H9 (cell line): ENCODE measurements at places on chromosomes 1 and 21. TPM values are rescaled to one million over a fixed set of nuclear protein-coding genes. Genes with fewer than 3 reads are reported as not detected.

- DNase-seq: no peak
Measured at GRCh38 chr21:27244352-27244751, 277.5 kb upstream of the ADAMTS5 start.

GRCh38 chr21:37744551-37744950 lies 171.7 kb downstream of the KCNJ6 start:
- DNase-seq: no peak

DNA sequence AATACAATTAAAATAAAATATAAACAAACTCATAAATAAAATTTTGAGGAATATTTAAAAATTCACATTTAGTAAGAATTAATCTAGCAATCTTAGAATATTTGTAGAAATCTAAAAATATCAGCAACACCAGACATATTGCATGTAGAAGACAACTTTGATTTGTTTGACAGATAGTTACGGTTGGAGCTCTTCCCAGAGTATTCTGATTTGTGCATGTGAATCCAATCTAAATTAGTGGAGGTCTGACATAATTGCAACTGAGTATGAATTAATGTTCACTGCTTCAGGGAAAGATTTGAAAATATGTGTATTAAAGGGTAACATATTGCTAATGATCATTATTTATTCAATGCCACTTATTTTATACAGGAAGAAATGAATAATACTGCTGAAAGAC lies 1546.2 kb downstream of the BRINP3 start:
- no peak for DNase-seq

GRCh38 chr1:198449261-198449660 lies 91.2 kb downstream of the ATP6V1G3 start:
- no peak for DNase-seq

OBSCN gene
- 30.8 and 33.3 TPM in 2 replicates for total RNA-seq

- no peak for DNase-seq
Measured at GRCh38 chr1:169548282-169548681, 38.0 kb downstream of the F5 start.

DNA sequence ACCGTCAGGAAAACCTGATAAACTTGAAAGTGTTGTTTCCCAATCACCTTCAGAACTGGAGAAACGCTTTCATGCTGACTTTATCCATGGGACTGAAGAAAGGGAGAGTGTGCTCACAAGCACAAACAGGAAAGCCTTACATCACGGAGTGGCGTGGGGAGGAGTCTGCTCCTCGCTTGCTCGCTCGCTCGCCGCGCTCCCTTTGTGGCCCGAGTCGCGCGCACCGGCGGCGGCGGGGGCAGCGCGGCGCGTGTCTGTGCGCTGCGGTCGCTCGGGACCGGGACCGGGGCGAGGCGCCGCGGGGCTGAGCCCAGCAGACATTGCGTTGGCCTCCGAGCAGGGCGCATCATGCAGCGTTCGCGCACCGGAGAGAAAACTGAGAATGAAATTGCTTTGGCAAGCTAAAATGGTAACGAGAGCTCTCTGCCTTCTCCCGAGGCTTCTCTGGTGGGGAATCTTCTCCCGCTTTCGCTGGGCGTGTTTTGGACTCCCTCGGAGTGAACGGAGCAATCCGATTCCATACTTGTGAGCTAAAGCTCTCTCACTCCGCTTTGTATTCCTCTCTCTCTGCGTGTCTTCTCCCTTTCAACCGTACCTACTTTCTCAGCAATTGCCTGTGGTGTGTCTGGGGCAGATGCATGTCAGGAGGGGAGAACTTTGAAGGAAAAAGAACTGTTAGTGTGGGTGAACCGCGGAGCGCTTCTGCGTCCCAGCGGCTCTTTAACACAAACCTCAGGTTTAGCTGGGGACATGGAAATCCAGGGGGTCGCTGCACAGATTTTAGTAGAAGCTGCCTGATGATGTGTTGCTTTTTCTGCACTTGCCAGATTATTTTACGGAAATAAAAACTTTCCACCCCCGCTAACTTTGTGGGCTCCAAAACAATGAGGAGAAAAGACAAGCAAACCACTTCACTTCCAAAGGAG lies at the start of gene RGL1:
Gene RGL1 (plus strand): TSS at position 205 of the 926 bp plus-strand sequence. CDS start 178 bp downstream, at position 383.
- DNase-seq: peak; percentile 49

DNA sequence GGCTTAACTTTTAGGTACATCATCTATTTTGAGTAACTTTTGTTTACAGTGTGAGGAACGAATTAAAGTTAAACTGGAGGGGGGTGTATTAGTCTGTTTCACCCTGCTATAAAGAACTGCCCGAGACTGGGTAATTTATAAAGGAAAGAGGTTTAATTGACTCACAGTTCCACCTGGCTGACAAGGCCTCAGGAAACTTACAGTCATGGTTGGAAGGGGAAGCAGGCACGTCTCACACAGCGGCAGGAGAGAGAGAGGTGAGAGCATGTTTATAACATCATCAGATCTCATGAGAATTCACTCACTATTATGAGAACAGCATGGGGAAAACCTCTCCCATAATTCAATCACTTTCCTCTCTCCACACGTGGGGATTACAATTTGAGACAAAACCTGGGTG lies 31.9 kb upstream of the TMEM52 start:
- DNase-seq: no peak

- no peak for DNase-seq
Measured at GRCh38 chr1:111622166-111622565, 2.6 kb downstream of the RAP1A start.

DNA sequence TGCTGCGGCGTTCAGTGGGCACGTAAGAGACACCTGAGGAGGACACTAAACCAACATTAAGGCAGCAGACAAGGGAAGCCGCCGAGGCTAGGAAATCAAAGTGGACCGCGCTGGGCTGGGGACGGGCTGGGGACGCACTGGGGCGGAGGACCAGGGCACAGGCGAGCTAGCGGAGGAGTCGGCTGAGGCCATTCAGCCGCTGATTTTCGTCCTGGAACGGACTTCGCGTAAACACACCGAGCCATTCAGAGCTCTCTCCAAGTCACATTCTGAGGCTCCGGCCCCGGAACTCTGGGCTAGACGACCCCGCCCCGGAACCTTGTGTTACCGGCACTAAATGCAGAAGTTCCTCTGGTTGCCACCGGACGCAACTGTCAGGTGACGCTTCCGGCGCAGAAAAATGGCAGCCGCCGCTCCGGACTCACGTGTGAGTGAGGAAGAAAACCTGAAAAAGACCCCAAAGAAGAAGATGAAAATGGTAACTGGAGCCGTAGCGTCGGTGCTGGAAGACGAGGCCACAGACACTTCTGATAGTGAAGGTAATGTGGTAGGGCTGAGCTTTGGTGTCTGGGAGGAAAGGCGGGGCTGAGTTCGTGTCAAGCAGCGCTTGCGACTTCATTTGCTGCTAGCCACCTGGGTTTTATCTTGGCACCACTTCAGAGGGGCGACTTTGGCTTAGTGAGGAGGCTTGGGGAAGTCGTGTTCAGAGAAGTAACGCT lies at the start of gene RRP15:
Gene RRP15 (plus strand): TSS at position 377 of the 719 bp plus-strand sequence. CDS start 24 bp downstream, at position 401.
- DNase-seq: peak; percentile 90

DNA sequence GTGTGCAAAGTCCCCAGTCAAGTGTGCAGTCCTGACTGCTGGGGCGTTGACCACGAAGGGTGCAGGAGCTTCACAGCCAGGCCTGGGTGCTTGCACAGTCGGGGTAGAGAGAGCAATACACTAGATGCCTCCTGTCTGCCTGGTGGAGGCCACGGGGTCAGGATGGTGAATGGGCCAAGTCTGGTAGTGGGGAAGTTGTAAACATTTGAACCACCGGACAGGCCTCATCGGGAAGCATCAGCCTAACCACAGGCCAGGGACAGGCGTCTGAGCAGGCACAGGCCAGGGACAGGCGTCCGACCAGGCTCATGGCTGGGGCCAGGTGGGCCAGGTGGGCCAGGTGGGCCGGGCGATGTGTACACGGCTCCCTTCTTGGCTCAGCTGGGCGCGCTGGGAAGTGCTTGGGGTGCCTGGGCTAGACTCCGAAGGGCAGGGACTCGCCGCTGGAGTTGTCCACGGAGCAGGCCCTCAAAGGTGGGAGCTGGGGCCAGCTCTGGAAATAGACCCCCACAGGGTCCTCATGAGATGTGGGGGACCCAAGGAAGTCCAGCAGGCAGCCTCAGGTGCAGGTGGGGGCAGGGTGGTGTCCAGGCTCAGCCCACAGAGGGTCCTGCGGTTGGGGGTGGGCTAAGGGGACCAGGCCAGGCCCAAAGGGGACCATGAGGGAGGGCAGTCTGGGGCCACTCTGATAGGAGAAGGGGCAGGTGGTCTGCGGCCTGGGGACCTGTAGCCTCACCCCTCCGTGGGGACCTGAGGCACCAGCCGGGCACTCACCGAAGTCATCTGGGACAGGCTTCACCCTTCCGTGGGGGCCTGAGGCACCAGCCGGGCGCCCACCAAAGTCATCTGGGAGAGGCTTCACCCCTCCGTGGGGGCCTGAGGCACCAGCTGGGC lies 15.0 kb downstream of the COL6A1 start:
- no peak for DNase-seq

- DNase-seq: no peak
Measured at GRCh38 chr1:165055581-165055980, 300.9 kb downstream of the LMX1A start.

- DNase-seq: peak; percentile 64
Measured at GRCh38 chr1:236141447-236142252, 689 bp upstream of the GPR137B start.

- no peak for DNase-seq
Measured at GRCh38 chr1:54764922-54765561, 719 bp upstream of the PARS2 start.

SPRR5 gene
- total RNA-seq: not detected in 2 replicates

DNA sequence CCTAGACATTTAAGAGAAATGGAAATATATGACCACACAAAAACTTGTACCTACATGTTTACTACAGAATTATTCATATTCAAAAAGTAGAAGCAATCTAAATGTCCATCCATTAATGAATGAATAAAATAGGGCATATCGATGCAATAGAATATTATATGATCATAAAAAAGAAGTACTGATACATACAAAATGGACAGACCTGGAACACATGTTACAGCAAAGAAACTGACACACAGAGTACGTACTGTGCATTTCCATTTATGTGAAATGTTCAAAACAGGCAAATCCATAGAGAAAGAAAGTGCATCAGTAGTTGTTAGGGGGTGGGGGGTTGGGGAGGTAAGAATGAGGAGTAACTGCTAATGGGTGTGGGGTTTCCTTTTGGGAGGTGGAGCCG lies 39.2 kb downstream of the B3GALNT2 start:
- DNase-seq: no peak

- no peak for DNase-seq
Measured at GRCh38 chr1:89369331-89369730, 5.5 kb downstream of the GBP6 start.

DNA sequence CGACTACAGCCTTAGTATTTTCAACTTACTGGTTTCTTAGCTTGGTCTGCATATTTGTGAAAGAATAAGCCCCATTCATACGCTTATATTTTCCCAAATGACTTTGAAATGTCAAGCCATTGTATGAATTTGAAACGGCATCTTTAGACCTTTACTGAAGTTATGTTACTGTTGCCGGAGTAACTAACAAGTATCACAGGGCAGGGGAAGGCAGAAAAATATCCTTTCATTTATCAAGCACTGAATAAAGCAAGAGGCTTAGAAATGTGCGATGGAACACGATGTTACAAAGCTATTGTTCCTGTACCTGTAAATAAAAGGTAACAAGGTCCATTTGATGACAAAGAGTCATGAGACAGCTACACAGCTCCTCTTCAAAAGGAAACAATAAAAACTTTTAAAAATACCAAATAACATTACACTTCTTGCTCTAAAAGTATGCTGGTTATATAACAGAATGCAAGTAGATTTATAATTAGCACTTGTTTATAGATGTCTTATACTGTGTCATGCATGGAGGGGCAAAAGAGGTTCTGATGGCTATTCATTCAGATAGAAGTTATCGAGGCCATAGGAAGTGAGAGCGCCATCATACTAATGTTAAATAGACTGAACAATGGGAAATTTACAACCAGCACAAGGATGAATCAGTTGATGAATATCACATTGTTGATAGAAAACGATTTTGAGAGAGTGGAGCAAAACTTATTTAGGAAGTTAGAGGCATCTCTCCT lies 322.6 kb downstream of the RGS7 start:
- DNase-seq: no peak

GRCh38 chr1:95005584-95005983 lies 67.2 kb downstream of the ALG14 start:
- DNase-seq: no peak

KIF17 gene
- total RNA-seq: 3.4 and 5.1 TPM in 2 replicates

KCND3 gene
- total RNA-seq: 0.15 TPM in 2 replicates

DNA sequence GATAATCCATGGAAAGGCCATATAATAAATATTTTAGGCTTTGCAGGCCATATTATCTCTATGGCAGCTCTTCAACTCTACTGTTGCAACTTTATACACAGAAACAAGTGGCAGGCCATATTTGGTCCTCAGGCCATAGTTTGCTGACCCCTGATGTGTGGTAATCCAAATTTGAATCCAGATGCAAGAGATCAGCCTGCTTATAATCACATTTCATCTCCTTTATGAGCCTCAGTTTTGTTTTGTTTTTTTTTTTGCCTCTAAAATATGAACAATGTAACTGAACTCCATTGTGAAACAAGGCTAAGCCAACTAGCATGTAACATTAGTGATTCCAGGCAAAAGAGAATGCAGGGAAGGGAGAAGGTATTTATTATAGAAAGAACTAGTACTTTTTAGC lies 81.6 kb downstream of the PRKAA2 start:
- no peak for DNase-seq

DNA sequence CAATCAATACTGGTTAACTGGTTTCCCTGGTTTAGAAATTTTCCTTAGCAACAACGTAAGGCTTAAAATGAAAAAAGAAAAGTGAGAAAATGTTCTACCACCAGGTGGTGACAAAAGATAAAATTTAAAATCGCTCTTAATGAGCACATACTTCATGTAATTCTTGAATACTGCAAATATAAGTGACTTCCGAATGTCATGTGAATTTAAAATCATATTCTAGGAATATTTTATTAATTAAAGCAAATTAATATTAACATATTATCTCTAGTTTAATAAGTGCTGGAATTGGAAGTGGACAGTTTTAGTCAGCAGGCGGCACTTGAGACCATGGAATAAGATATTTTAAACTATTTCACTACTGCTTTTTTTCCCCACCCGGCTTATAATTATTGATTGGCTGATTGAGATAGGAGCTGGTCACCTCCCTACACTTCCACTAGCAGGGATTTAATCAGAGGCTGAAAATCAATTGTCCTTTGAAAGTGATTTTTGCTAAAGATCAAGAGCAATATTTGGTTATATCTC lies 5.0 kb upstream of the ADAMTS1 start:
- no peak for DNase-seq

DNA sequence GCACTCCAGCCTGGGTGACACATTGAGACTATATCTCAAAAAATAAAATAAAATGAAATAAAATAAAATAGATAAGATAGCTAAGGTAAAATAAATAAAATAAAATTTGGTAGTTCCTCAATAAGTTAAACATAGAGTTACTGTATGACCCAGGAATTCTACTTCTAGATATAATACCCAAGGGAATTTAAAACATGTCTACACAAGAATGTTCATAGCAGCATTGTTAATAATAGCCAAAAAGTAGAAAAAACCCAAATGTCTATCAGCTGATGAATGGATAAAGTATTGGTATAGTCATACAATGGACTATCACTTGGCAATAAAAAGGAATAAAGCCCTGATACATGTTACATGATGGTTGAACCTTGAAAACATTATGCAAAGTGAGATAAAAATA lies 47.8 kb downstream of the CEP350 start:
- DNase-seq: no peak

- no peak for DNase-seq
Measured at GRCh38 chr1:214349781-214350180, 68.8 kb downstream of the SMYD2 start.

- no peak for DNase-seq
Measured at GRCh38 chr1:116988908-116989307, 12.7 kb upstream of the CD101 start.

ZNHIT6 gene
- 21.5 and 21.9 TPM in 2 replicates for total RNA-seq
